ENCODE measurements at places on chromosomes 11 and 22.

DNA sequence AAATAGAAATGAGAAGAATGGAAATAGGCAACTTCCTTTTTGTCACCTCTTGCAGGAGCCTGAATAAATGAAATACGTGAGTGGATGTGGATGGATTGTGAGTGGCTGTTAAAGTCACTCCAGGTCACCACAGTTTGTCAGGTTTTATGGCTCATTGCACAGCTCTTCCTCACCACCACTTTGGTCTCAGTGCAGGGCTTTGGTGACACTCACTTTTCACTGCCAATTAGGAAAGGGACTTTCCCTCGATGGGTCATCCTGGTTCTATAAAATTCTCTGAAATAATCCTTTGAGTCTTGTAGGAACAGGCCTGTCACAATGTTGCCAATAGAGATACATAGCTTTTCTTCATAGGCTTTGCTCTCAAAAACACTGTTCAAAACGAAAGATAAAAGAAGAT lies 172.4 kb upstream of the C11orf87 start:
- no peak for DNase-seq

DNA sequence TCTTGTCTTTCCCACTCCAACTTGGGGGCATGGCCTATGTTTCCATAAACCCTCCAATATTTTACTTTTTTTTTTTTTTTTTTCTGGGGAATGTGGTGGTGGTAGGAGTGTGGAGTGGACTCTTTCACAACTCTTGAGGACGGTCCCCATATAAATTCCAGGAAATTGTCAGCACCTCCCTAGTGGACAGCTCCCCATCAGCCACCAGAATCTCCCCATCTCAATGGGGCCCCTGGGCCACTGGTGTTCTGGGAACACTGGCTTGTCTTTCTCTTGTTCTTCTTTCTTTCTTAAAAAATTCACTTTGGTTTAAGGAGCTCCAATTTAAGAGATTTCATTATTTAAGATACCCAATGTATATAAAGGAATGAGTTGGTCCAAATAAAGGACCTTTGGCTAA lies 74.1 kb downstream of the ADM start:
- no peak for DNase-seq

- DNase-seq = no peak
These were observed 50.0 kb downstream of the IGSF9B start for GRCh38 chr11:133906746-133907145.

GRCh38 chr11:34104680-34105078 lies 750 bp upstream of the NAT10 start:
- no peak for DNase-seq

DNA sequence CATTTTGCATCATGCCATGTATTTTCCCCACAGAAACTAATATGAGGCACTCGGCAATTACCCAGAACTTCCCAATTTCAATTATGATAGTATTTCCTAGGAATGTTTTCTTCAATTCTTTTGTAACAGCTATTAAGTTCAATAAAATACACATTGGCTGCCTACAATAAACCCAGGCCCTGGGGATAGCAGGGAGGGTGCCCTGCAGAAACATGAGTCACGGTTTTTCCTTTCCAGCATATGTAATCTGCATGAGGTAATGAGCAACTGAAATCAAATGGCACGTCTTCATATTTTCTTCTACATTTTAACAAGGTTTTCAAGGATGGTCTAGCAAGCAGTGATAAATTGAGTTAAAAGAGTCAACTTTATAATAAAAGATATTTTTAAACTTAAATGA lies 32.0 kb downstream of the GUCY1A2 start:
- no peak for DNase-seq

GRCh38 chr11:103625624-103625965 lies 410.8 kb upstream of the DDI1 start:
- DNase-seq = no peak

- peak; percentile 70 for DNase-seq
These were observed 29.6 kb downstream of the RTN4R start for GRCh38 chr22:20238536-20238900.

DNA sequence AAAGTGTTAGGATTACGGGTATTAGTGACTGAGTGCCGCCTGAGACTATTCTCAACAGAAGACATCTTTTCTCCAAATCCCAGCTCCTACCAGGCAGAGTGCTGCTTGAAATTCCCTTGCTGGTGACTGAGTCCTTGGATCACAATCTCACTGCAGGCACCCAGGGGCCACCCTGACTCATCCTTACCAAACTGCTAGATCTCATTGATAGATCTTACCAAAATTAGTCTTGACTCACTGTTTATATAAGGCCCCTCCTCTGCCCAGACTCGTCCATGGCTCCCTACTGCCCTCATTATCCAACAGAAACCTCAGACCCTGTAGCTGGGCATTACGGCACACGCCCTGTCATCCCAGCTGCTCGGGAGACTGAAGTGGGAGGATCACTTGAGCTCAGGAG lies 14.7 kb downstream of the TBC1D10A start:
- DNase-seq = no peak

- DNase-seq = no peak
These were observed 698 bp upstream of the ANAPC15 start for GRCh38 chr11:72112978-72113808.

All from stimulated activated CD4-positive, alpha-beta T cell treated with anti-CD3 and anti-CD28 coated beads, Interleukin-2, amount 100 ng/mL, for 24 hours (primary cell).